ENCODE measurements at places on chromosomes 3 and 15.

DNA sequence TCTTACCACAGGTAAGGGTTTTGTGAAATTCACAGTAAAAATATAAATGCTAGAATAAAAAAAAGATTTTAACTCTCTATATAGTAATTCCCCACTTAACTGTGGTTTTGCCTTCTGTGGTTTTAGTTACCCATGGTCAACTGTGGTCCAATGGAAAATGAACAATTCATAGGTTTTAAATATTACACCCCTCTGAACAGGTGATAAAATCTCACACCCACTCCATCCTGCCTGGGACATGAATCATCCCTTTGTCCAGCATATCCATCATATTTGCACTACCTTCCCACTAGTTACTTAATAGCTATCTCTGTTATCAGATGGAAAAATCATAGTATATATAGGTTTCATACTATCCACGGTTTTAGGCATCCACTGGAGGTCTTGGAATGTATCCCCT, 49.2 kb downstream of the HDGFL3 start:
- DNase-seq, result no peak

DNA sequence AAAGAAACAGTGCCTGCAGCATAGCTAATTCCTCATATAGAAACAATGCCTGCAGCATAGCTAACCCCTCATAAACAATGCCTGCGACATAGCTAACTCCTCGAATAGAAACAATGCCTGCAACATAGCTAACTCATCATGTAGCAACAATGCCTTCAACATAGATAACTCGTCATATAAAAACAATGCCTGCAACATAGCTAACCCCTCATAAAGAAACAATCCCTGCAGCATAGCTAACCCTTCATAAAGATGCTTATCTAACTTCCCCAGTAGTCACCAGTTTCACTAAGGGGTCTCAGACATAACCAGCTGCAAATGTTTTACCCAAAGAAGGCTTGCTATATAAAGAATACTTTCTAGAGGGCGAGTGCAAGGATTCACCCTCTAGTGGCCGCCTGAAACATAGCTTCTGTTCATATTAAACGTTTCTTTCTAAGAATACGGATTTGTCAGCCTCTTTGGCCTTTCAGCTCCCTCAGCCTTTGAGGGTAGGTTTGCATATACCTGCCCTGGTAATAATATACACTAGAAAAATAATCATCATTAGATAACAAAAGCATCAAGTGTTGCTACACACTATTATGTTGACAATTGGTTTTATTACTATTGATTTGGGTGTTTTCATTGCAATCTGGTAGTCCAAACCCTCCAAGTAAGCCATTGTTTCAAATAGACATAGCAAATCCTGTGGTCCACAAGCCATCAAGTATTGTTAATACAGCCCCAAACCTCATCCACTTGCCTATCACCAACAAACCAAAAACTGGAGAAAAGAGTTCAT, 44.4 kb upstream of the FAN1 start:
- DNase-seq, result peak; percentile 17

GRCh38 chr3:192906940-192907339, 10.7 kb downstream of the MB21D2 start:
- DNase-seq, result no peak

- no peak for DNase-seq
These were observed 420.2 kb downstream of the TBC1D5 start for GRCh38 chr3:17322106-17322793.

GRCh38 chr3:65999606-66000005, 39.1 kb downstream of the MAGI1 start:
- no peak for DNase-seq

- DNase-seq, result no peak
These were observed 1092.5 kb upstream of the EPHA6 start for GRCh38 chr3:95721938-95722337.

DNA sequence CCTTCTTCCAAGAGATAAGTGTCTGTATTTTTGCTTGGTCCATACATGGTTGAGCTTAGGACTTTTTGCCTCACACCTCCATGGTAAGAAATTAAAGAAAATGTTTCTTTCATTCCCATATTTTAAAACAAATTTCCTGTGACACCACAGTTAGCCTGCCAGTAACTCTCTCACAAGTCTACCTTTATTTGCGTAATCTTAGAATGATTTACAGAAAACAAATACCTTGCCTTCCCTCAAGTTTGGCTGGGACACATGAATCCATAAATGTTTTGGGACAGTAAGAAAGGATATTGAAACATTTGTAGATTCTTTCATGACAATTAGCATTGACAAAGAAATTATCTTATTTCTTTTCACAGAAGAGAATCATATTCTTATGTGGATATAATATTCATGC, 3.8 kb upstream of the ARL14 start:
- DNase-seq, result no peak

DNA sequence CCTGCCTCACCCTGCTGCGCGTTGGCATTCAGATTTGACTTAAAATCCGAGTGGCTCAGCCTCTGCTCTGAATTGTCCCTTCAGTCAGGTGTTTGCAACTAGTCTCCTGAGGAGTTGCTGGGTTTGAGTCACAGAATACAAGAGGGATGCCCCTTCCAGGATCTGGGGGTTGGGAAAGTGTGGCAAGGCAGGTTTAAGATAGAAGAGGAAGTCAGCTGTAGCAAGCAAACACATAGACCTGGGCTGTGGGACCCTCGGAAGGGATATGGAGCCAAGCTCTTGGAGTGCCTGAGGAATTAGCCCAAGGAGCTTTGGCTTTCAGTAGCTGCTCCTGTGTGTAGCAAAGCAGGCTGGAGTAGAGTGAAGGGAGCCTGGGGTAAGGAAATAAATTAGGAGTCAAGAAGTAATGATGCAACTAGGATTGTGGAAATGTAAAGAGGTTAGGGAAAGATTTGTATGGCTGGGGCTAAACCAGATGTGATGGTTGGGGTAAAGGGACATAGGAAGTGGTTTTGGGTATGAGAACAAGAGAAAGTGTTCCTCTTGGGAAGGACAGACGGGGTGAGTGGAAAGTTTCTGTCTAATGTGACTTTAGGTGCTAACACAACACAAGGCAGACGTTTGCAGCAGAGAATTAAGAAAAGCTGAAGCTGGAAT, 41.2 kb downstream of the RAB7A start:
- no peak for DNase-seq

- no peak for DNase-seq
These were observed 461 bp downstream of the SECISBP2L start for GRCh38 chr15:49045751-49046219.

DNA sequence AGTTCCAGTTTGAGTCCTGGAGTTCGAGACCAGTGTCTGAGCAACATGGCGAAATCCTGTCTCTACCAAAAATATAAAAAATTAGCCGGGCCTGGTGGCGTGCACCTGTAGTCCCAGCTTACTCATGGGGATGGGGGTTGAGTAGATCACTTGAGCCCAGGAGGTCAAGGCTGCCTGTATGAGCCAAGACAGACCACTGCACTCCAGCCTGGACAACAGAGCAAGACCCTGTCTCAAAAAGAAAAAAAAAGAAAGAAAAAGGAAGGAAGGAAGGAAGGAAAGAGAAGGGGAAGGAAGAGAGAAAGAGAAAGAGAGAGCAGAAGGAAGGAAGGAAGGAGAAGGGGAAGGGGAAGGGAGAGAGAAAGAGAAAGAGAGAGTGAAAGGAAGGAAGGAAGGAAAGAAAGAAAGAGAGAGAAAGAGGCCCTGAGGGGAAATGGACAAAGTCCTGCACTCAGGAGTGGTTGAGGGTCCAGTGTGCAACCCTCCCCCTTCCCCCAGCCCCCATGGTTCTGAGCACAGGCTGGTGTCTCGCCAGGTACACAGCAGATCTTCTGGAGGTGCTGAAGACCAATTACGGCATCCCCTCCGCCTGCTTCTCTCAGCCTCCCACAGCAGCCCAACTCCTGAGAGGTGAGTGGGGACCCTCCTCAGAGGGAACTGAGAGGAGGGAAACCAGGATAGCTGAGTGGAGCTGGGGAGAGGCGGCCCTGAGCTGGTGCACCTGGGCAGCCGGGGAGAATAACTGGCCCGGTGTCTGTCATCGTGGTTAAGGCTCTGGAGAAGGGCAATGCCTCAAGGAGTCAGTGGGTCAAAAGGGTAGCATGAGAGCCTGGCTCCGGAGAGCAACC, 1.2 kb downstream of the SLC51A start:
- DNase-seq, result no peak

DNA sequence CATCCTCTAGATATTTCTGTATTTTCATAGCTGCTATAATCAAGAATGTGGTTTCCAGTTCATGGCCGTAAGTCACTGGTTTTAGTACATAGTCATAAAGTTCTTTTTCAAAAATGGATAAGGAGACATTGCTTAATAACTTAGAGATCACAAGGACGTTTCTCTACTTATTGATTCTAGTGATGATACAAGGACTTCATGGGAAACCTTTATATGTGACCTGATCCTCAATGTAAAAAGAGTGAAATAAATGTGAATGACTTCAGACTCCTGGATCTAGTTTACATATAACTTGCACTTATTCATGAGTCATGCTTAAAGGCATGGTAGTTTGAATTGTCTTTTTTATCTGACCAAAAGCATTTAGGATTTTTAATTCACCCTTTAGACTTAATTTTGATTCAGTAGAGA, 35.2 kb downstream of the TSC22D2 start:
- no peak for DNase-seq

- no peak for DNase-seq
These were observed 401.9 kb upstream of the ROBO2 start for GRCh38 chr3:76638006-76638405.

GRCh38 chr15:70199540-70200410, 102.1 kb upstream of the TLE3 start:
- DNase-seq, result no peak

DNA sequence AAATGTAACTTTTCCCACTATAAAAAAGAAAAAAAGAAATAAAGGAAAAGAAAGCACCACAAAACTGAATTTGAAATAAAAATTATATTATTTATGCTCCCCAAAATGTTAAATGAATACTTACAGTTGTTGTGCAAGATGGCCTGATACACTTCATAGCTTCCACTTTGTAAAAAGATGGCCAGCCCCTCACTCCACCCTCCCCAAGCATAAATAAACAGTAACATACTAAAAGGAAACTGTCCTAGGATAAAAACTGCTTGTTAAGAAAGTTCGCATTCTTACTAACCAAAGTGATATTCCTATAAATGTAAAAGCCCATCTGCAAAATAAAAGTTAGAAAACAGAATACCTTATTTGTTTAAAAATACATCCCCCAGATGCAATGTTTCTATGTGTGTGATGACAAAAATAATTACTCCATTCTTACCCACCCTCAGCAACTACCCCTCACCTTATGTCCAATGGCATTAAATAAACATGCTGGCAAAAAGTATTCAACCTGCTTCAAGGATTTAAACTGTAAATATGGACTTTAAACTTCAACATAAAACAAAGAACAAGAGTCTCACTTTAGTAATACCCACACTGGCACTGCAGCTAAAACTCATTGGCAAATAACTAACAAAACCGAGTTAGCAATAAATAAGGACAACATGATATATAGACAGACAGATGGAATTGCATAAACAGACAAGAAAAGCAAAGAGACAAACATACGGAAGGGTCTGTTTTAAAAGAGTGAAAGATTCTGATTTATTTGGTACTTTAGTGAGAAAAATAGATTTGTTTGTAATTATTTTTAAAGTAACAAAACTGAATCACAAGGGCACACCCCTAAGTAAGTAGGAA, 47.7 kb downstream of the ZBTB20 start:
- no peak for DNase-seq

DNA sequence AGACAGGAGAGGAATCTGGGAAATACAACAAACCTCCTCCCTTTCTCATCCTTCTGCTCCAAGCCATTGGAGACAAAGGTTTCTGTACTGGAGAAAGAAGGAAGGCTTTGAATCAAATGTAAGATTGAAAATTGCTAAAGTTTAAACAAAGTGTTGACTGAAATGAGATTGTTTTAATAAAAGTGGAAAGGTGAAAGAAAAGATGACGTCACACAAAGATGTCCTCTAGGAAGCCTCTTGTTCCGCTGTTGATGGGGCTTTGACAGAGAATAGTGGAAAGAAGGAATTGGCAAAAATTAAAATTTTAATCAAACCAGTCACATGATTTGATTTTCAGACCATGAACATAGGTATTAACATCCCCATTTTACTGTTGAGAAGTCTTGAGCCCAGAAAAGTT, 967.6 kb downstream of the NAALADL2 start:
- no peak for DNase-seq

- DNase-seq, result no peak
These were observed 1.1 kb downstream of the MYH15 start for GRCh38 chr3:108509263-108509662.

DNA sequence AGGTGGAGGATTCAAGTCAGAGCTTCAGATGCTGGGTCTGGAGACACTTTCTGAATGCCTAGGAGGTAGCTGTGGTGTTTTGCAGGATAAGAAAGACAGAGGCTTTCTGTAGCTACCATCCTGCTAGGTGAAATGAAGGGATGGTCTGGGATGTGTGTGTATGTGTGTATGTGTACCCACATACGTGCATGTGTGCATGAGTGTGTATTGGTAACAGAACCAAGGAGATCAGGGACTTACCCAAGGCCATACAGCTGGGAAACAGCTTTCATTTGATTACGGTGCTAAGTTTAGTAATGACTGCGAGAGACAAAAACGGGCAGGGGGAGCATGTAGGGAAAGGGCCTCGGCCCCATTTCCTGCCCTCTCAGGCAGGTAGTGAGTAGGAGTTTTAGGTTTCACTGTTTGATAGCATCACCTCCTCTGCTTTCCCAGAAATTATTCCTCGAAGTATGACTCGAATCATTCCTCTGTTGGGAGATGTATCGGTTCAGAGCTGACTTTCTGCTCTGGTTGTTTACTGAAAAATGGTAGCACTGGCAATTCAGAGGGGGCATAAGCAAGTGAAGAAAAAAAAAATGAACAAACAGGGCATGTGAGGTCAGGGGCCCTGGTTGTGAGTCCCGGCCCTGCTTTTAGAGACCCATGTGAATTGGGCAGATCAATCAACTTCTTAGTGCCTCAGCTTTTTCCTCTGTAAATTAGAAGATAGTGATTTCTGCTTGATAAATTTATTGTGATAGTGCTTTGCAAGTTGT, 130.7 kb downstream of the LPP start:
- no peak for DNase-seq

DNA sequence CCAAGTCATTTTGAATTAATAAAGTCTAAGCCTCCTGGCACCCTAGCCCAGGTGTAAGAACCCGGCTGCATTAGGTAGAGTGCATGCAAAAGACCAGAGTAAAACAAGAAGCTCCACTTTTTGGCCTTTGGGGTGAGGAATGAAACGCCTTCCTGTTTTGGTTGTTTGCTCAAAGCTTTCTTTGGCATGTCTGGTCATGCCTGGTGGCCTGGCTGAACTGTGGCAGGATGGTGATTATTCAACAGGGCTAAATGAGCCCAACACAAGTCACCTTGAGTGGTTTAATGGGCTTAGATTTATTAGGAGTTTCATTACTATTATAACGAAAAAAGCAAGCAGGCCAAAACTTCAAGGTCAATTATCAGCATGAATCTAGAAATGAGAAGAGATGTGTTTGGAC, 40.9 kb upstream of the LDHAL6B start:
- DNase-seq, result no peak

DNA sequence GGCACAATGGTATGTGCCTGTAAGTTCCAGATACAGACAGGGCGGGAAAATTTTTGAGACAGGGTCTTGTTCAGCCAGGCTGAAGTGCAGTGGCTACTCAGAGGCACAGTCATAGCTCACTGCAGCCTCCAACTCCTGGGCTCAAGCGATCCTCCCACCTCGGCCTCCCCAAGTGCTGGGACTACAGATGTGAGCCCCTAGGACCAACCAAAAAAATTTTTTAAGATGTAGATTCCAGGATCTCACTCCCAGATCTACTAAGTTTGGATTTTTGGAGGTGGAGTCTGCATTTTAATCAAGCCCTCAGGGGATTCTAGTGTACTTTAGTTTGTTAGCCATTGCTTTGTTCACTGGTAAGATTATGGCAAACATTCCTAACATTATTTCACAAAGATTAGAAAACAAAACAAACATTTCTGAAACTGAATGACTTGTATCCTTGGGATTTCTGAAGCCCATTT, 2.7 kb downstream of the LIPH start:
- DNase-seq, result no peak
